ENCODE measurements at places on chromosomes 5 and 9.
A peak's percentile ranks its signal among the peaks of the same experiment; 100 is the strongest.

DNA sequence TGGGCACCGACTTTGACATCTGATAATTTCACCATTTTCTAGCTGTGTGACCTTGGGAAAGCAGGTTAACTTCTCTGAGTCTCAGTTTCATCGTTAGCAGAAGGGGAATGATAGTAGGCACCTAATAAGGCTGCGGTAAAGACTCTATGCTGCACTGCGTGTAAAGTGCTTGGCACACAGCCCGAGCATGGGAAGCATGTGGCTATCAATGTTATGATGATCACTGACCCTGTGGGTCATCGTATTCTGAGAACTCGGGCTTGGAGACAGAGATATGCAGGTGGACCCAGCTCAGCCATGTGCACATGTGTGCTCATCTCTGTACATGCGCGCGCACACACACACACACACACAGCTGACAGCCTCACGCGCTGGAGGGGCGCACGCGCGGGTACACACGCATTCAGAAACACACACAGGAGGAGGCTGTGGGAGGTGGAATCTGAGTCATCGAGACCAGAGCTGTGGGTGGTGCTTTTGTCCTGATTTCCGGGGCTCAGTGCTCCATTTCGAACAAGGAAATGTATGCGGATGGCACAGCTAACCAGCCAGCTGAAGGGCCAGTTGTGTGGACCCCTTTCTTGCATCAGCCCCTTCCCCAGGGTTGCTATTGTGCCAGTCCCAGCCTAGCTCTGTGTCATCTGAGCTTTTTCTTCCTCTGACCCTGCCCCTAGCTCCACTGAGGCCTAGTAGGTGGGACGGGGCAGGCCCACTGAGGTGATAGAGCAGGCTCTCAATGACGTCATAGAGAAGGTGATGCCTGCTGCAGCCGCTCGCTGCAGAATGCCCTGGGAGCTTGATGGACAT, 11.1 kb upstream of the ARAP3 start:
- peak; percentile 68 for DNase-seq

GRCh38 chr5:106907979-106908378, 762.8 kb downstream of the EFNA5 start:
- DNase-seq = no peak

DNA sequence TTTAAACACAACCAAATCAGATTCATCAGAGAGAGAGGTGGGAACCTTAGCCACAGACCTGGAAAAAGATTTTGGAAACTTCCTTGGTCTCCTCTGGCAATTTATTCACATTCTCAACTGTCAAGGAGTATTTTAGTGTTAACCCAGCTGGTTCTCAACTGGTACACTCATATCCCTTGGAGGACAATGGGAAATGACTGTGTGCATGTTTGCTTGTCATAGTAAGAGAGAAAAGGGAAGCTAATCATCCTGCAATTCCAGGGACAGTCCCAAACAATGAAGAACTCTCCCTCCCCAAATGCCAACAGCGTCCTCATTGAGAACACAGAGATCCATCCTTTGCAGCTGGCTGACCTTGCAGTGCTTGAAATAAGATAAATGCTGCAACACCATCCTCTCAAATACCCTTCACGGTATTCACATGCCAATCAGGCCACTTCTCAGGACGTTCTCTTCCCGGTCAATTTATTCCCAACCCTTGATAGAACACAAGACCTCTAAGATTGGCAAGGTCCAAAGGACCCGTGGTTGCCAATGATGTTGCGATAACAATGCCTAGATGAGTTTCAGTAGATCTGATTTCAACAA, 75.5 kb downstream of the EPB41L4B start:
- DNase-seq = no peak

DNA sequence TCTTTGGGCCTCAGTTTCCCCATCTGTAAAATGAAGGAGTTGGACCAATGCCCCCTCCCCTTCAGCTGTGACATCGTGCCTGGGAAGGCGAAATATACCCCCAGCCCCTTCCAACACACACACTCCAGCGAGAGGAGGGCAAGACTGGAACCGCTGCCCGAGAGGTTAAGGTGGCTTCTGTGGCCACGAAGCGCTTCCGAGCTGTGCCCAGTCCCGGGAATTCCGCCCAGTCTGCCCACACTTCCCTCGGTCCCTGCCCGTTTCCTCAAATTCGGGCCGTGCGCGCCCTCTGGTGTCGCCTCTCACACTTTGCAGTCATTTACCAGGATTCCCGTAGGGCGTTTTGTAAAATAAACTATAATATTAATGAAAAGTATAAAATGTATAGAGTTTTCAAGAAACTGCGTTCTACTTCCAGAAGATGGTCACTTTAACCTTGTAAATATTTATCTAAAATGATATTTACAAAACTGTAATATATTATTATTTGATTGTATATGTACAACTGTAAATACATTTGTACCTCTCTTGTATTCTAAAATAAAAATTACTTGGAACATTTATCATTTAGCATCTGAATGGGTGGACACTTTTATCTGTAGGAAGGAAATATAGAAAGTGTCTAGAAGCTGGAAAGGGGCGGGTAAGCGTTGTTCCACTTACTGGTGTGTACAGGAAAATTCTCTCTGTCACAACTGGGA, 11.0 kb upstream of the EXOSC2 start:
- peak; percentile 66 for DNase-seq

- DNase-seq = no peak
Observed at GRCh38 chr9:93468763-93469456, 15.5 kb upstream of the FAM120AOS start.

GRCh38 chr5:42836070-42836769, 24.5 kb upstream of the SELENOP start:
- no peak for DNase-seq

GRCh38 chr5:110957934-110958333, 113.6 kb upstream of the TSLP start:
- no peak for DNase-seq

GRCh38 chr5:97192580-97193354, 9.7 kb upstream of the RIOK2 start:
- no peak for DNase-seq

- DNase-seq = no peak
Observed at GRCh38 chr5:179061025-179061424, 852 bp downstream of the ZNF354C start.

- DNase-seq = no peak
Observed at GRCh38 chr5:75753182-75753581, 35.9 kb upstream of the POC5 start.
